ENCODE measurements at places on chromosomes 3 and 15.

DNA sequence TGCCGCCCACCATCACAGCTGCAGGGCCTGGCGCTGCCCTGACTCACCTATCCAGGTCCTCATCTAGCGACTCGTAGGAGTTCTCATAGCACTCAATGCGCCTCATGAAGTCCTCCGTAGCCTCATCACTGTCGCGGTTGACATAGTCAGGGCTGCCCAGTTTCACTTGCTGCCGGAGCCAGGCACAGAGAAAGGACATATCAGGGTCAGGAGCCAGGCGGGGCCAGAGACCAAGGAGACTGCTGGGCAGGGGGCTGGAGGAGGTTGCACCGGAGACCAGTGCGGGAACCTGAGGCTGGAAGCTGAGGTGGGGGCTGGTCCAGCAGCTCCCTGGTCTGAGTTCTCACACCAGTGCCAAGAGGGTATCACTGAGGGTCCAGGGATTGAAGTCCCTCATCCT is 18.2 kb downstream of the PFKFB4 start:
- DNase-seq = no peak

- no peak for DNase-seq
Measured at GRCh38 chr3:113166357-113166718, 45.0 kb upstream of the BOC start.

GRCh38 chr15:37094915-37095711 is 5.2 kb downstream of the MEIS2 start:
- DNase-seq = no peak

DNA sequence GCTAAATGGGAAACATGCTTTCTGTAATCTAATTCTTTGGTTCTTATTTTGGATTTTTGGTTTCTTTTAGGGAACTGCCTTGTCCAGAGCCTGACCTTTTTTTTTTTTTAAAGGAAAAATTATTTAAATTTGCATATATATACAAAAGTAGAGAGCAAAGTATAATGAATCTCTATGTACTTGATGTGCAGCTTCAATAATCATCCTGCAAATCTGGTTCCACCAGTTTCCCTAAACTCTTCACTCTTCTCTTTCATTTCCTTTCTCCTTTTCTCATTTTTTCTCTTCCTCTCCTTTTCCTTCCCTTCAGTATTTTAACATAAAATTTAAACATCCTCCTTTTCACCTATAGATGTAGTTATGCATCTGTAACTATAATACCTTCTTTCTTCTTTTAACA is 82.5 kb downstream of the USP13 start:
- no peak for DNase-seq

GRCh38 chr3:120425572-120426250 is 25.1 kb downstream of the FSTL1 start:
- no peak for DNase-seq

DNA sequence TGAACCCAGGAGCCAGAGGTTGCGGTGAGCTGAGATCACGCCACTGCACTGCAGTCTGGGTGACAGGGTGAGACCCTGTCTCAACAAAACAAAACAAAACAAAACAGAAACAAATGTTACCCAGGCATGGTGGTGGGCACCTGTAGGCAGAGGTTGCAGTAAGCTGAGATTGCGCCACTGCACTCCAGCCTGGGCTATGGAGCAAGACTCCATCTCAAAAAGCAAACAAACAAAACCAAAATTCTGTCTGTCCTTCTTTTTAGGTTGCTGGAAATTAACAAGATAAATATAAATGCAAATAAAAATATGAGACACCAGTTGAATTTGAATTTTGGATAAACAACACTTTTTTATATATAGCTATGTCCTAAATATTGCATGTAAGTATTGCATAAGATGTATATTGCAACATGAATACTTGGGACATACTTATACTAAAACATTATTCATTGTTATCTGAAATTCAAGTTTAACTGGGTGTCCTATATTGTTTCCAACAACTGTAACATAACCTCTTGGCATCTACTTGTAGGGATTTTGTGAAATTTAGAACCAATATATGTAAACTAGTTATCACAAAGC is 4.7 kb upstream of the CEP97 start:
- DNase-seq = no peak

GRCh38 chr15:74505837-74506514 is 35.0 kb upstream of the ARID3B start:
- no peak for DNase-seq

- DNase-seq = no peak
Measured at GRCh38 chr3:65875393-65876027, 163.2 kb downstream of the MAGI1 start.

GRCh38 chr15:75193272-75193671 is 8.4 kb upstream of the C15orf39 start:
- no peak for DNase-seq

- no peak for DNase-seq
Measured at GRCh38 chr3:7683426-7683825, 818.2 kb upstream of the LMCD1 start.

- no peak for DNase-seq
Measured at GRCh38 chr15:77499087-77499760, 78.5 kb downstream of the HMG20A start.

DNA sequence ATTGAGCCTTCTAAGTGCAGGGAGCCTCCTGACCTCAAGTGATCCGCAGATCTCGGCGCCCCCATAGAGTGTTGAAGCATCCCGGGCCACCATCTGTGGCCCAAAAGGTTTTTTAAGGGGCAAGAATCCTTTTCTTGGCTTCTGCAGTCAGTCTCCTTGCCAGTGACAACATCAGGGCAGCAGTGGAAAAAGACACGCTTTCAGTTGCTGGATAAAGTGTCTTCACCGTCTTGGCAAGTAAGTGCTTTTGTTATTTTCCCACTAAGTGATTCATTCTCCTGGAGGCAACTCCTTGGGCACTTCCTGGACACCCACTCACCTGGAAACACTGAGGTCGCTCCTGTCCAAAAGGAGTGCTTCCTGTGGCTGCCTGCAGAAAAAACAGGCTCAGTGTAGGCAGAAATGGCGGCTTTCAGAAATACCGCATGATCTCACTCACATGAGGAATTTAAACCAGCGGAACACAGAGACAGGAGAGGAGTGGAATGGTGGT is 71.7 kb upstream of the ABHD2 start:
- no peak for DNase-seq

GRCh38 chr3:33008282-33008681 is 56.8 kb downstream of the CCR4 start:
- no peak for DNase-seq

DNA sequence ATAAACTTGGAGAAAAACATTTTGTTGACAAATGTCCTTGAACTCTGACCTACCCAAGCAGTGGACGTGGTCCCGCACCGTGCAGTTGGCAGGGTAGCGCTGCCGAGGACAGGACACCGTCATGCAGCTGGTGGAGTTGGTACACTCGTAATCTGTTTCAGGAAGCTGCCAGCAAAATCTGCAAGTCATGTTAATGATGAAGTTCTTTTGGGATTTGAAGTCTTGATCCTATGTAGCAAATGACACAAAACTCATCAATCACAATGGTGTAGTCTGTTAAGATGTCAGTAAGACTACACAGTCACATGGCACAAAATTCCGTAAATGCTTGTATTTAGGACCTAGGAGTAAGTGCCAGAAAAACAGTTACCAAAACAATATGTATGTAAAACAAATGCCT is 5.5 kb downstream of the TM2D3 start:
- DNase-seq = no peak

DNA sequence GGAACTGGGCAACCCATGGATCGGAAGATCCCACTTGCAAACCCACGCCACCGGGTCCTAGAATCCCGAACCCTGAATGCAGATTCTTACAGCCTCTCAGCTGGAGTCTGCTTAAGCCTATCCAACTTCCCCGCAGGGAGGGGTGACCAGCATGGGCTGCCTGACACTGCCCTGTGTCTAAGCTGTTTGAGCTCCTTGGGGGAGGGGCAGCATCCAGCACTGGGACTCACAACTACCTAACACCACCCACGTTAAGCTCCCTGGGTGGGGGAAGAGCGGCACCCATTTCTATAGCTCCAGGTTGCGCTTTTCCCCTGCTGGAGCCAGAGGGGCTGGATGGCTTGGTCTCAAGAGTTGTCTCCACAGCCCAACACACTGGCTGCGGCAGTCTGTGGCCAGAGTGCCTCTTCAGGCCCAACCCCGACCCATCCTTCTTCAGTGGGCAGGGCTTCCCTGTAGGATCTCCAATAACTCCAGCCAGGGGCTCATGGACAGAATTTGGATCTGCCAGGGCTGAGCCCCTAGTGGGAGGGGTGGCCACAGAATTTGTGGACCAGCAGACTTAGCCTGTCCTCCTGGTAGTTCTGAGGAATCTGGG is 649.2 kb downstream of the TUSC7 start:
- no peak for DNase-seq

DNA sequence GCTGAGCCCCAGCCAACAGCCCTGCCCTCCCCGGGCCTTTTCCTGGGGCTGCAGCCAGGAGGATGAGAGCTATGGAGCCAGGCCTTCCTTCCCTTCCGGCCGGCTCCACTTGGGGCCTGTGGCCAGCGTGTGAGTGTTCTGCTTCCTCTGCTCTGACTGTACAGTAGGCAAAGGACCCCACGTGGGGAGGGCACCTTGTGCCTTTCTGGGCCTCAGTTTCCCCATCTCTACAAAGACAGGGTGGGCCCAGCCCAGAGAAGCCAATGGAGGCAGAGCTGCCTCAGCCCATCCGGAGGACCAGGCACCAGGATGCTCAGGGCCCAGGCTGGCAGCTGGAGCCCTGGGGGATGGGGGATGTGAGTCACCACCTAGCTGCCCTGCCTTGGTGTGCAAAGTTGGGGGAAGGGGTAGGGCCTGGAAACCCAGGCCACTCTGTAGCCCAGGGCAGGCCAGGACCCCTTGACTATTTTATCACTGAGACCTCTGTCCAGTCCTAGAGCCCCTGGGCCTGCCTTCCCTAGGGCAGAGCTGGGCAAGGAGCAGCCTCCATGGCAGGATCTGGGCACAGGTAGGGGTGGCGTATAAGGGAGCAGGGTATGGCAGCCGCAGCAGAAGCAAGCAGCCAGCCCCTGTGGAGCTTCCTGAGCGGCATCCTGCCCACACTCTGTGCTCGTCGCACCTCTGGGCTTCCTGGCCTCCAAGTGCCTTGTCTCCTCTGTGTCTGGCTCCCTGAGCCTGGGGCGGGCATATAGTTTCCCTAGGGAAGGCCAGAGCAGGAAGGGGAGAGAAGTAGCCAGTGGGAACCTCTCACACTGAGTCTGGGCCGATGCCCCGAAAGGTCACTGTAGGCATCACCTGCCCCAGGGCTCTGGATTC is 1.8 kb downstream of the PSTPIP1 start:
- DNase-seq = no peak

DNA sequence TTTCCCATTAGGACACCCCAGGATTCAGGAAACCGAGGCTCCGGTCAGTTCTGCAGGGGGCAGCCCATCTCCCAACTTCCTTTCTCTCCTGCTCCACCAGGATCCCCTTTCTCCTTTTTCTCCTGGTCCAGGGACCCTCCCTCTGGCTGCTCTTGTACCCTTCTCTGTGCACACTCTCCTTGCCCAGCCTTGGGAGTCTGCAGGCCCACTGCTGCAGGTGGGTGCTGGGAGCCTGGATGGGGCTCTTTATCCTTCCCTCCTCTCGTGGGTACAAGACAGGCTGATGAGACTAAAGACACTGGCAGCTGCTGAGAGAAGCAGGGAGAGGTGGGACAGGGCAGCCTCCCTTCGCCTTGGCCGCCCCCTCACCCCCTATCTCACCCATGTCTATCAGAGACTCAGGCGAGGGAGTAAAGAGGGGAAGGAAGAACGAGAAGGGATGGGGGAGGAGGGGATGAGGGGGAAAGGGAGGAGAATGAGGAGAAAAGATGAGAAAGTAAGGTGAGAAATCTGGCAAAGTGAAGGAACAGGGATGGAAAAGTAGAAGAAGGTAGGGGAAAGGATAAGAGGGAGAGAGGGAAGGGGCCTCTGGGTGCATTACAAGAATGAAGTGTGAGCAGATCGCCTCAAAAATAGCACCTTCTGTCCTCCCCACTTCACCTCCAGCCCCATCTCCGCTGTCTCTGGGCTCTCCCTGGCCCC is 45.2 kb downstream of the ITGA11 start:
- DNase-seq = no peak

DNA sequence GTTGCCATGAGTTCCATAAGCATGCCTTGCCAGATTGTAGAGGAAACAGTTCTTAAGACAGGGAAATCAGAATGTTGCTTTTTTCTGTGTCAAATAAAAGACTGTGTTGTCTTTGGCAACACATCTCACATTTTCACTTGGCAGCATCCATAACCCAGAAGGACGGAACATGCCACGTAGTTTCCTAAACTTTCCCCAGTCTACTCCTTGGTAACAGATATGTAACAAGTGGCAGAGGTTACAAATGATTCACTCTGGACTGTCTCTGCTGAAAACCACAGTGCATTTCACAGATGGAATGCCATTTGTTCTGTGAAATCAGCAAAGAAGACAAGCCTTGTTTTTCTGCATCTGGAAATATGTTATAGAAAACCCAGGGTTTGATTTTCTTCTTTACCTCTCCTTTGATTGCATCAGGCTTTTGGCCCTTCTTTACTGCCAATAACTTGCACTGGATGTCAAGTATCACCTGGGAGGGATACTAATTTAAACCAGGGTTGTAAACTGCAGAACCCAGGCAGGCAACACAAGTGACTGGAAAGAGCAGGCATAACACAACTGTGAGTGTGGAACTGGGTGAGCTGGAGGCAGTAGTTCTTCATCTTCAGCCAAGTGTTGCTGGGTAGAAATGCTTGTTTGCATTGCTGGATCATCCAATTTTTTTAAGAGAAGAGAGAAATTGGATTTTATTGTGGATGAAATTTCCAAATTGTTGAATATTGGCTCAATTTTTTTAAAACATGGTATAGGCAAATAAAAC is 124.4 kb upstream of the FOXB1 start:
- DNase-seq = no peak

DNA sequence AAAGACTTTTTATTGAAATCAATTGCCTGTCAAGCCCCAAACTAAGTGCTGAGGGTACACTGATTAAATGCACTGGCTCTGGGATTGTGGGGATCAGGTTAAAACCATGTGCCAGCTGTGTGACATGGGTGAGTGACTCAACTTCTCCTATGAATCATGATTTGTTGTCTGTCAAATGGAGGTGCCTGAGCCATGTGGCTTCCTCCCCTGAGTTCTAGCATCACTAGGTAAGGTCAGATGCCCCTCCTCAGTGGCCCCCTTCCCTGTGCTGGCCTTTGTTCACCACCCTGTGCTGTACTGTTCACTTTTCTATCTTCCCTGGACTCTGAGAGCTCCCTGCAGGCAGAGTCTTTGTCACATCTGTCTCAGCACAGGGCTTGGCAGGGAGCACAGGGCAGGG is 43.6 kb upstream of the ATP2B2 start:
- DNase-seq = no peak

GRCh38 chr3:140056047-140056446 is 121.1 kb downstream of the CLSTN2 start:
- no peak for DNase-seq

- DNase-seq = no peak
Measured at GRCh38 chr3:32973982-32974381, 22.5 kb downstream of the CCR4 start.

GRCh38 chr3:30421266-30421665 is 185.1 kb upstream of the TGFBR2 start:
- no peak for DNase-seq

DNA sequence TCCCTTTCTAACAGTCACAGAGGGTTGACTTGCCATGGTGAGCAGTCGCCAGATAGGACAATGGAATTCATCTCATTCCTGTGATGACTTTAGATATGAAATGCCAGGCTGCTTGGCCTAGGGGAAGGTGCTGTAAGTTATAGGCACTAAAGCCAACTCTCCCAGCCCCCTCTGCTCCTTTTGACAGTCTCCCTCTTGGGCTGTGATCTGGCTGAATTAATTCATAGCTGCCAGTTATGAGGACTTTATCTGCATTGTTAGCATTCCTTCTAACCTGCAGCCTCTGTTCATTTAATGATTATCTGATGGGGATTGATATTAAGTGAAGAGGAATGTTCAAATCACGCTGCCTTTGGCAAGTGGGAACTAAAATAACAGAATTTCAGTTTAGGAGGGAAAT is 427.1 kb upstream of the RASGRP1 start:
- DNase-seq = no peak

GRCh38 chr3:36840453-36840921 is 76.1 kb upstream of the DCLK3 start:
- no peak for DNase-seq
